A549 treated with Hydrocortisone at 1 μM for 4 hours (cell line): ENCODE measurements at places on chromosomes 13 and 19. TPM values are rescaled to one million over a fixed set of nuclear protein-coding genes. Genes with fewer than 3 reads are reported as not detected.

Gene RAB3A
- total RNA-seq = 0.38 to 0.86 TPM (median 0.75 TPM) in 5 replicates

Gene PLEKHF1
- total RNA-seq = 5.4 to 8.4 TPM (median 7.6 TPM) in 5 replicates

Gene LGALS7
- 0.29 to 0.43 TPM (median 0.38 TPM) in 3 of 5 replicates, not detected in the others for total RNA-seq

Gene OVOL3
- 0.17 to 0.60 TPM (median 0.36 TPM) in 4 of 5 replicates, not detected in the other for total RNA-seq

Gene C19orf67
- total RNA-seq = not detected in 5 replicates

Gene PTH2
- not detected in 5 replicates for total RNA-seq

Gene AMH
- 8.0 to 17.1 TPM (median 14.7 TPM) in 5 replicates for total RNA-seq

Gene PSG3
- 0.07 to 0.26 TPM (median 0.09 TPM) in 3 of 5 replicates, not detected in the others for total RNA-seq

Gene JOSD2
- total RNA-seq = 46.9 to 86.8 TPM (median 81.8 TPM) in 5 replicates

Gene ZGLP1
- total RNA-seq = 0.66 to 2.8 TPM (median 2.3 TPM) in 5 replicates

Gene EMC10
- 112 to 152 TPM (median 149 TPM) in 5 replicates for total RNA-seq

Gene FXYD3
- 0.18 to 0.71 TPM (median 0.32 TPM) in 5 replicates for total RNA-seq

Gene CYP2A7
- not detected in 5 replicates for total RNA-seq

Gene CEBPA
- 6.1 to 9.8 TPM (median 8.2 TPM) in 5 replicates for total RNA-seq

Gene PRR36
- 0.21 to 0.67 TPM (median 0.41 TPM) in 5 replicates for total RNA-seq

Gene MUC16
- total RNA-seq = 0.02 to 0.06 TPM (median 0.03 TPM) in 5 replicates

Gene SHC2
- total RNA-seq = 0.77 to 1.5 TPM (median 0.99 TPM) in 5 replicates

Gene CRLF1
- 3.8 to 8.7 TPM (median 5.1 TPM) in 5 replicates for total RNA-seq

Gene CAMSAP3
- 4.1 to 6.2 TPM (median 5.4 TPM) in 5 replicates for total RNA-seq
